Muscle of back (tissue), 13 donors: ENCODE measurements at places on chromosomes 11 and 22.
A peak's percentile ranks its signal among the peaks of the same experiment; 100 is the strongest.

DNA sequence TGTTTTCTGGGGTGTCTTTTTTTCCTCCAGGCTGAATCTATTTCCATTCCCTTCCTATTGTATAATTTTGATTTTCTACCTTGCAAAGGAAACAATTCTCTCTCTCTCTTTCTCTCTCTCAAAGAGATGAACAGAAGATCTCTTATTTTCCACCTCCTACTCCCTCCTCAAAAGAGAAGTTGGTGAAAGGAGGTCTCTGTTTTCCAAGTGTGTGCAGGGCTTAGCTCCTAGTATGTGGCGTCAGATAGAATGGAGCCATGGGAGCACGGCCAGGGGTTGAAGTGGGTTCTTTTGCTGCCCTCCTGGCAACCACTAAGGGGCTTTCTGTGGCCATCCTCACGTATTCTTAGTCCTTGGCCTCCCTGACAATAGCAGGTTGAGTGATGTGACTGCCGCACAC, 480 bp downstream of the TRIM34 start:
- DNase-seq = no peak

GRCh38 chr22:50260801-50261614, 475 bp downstream of the MAPK12 start:
- peak; percentile 63 for DNase-seq

DNA sequence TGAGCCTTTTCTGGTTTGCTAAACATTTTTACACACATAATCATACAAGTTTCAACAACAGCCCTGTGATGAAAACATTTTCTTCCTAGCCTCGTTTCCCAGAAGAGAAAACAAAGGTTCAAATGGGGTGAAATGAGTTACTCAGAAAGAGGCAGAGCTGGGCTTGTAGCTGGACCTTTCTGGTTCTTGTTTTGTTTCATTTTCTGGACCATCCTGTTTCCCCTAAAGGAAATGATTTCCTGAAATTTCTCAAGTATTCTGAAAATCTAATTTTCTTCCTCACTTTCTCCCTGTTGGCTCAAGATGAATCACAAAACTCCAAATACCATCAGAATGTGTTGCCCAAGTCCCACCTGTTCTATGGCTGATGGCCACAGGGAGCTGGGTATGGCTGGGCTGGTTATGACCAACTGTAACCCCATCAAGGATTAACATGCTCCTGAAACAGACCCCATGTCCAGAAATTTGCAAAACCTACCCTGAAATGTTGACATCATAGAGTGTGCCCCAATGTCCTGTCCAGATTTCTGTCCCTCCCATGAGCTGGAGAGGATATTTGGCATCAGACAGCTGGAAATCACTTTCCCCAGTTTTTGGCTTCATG, 6.7 kb upstream of the APOL4 start:
- no peak for DNase-seq

DNA sequence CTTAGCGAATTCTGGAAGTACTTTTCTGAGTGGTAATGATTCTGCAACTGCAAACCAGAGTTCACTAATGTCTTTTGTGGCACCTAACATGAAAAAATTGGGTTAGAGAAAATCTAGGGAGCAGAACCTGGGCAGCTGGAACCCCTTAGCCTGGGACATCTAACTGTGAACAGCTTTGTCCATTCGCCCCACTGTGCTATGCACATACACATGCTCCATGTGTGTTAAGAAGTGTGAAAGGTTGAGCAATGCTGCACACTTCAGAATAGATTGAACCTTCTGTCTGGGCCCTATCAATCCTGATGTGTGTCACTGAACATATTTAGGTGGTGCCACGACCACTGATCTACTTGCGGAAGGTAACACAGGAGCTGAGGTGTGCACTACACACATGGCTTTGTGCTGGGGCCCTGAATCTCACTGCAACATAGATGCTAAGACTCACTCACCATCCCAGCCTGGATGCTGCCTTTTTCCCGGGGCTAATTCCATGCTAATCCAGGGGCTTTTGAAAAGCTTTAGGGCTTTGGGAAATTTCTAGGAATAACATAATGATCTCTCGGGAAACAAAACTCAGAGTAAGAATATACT, 976.2 kb downstream of the NTM start:
- DNase-seq = no peak

GRCh38 chr11:58788355-58789023, 56.0 kb downstream of the GLYATL2 start:
- DNase-seq = peak; percentile 11

DNA sequence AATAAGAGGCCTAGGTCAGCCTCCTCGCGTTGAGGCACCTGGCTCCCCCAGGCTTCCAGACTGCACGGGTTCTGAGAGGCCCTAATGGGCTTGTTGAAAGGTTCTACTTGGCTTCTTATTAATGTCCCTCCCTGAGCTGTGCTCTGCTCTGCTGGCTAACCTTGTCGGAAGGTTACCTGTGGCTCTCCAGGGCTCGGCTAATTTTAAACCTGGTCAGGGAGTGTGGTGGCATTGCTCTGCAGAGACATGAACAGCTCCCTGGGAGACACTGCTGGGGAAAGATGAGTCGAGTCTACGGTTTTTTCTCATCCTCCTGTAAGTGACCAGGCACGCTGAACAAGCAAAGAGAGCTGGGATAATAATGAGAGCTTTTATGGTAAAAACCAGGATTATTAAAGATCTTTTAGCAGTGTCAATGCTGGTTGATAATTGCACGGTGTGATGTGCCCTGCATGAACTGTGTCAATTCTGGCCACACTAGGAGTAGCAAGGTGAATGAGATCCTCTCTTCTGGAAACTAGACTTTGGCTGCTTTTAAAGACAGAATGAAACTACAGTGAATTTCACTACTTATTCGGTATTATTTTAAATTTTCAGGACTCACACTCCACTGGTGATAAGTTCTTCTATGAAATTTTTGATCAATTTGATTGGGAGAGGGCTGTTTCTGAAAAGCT, 70.7 kb downstream of the TEAD1 start:
- peak; percentile 59 for DNase-seq

- no peak for DNase-seq
Observed at GRCh38 chr22:46066691-46067090, 83.6 kb upstream of the PPARA start.

DNA sequence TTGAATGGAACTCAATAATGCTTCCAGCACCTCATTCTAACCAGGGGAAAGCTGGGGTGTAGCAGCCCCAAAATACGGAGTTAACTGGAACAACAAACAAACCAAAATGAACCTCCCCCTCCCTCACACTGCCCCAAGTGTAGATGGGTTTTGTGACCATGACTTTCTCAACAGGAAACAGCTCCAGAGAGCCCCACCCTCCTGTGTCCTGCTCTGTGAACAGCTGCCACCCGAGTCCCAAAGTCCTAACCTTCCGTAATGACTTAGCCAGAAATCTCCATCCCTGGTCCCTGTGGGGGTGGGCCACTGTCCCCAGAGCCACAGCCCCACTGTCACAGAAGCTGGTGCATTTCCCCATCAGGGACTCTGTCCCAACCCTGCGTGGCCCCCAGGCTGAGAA, 155.4 kb downstream of the CRYBB2 start:
- no peak for DNase-seq

DNA sequence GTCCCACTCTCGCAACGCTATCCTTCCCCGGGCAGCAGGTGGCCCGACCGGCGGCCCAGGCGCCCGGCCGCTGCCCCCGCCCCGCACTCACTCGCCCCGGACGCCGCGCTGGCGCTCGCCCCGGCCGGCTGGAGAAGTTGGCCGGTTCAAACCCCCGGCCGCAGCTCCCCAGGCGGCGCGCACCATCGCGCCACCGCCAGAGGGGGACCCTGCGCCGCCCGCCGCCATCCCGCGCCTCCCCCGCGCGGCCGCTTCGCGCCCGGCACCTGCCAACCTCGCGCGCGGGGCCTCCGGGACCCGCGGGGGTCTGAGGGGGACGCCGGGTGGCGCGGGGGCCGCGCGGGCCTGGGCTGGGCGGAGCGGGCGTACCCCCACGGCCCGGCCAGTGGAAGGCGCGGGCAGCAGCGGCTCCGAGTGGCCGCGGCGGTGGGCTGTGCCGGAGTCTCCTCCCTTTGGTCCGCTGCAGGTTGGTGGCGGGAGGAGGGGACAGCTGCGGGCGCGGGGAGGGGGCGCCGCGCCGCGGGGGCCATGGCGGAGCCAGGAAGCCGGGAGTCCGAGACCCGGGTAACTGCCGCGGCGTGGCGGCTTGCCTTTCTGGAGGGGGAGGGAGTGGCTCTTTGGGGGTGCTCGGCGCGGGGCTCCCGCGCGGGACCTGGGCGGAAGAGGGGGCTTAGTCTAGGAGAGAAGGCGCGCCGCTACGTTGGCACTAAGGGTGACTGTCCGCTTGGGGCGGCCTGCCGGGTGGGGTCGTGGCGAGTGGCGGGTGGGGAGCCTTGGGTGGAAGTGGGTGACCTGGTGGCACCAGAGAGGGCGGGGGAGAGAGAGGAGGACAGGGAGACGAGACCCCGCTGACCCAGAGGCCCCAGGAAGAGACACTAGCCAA, at the start of the genes MPST and TST:
Gene MPST (plus strand): TSS at position 434 of the 883 bp plus-strand sequence. CDS start 95 bp downstream, at position 529.
Gene TST (minus strand): TSS at position 139 of the 883 bp plus-strand sequence. CDS start 715 bp downstream, outside the sequence.
- DNase-seq = peak; percentile 81

DNA sequence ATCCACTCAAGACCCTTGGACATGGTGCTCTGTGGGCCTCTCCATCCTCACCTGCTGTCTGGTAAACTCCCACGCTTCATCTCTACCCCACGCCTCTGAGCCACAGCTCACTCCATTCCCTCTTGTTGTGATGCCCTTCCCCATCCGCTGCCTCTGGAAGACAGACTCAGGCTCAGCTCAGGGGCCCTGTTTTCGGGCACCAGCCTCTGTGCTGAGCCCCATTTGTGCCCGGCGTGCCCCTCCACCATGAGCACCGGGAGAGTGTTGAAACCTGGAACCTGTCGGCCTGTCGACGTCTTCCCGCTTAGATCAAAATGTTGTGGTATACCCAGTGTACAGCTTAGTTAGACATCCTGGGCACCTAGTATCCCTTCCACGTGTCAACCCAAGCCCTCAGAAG, 6.5 kb upstream of the SCUBE1 start:
- no peak for DNase-seq

- no peak for DNase-seq
Observed at GRCh38 chr11:111654601-111655000, 52.4 kb downstream of the SIK2 start.

- no peak for DNase-seq
Observed at GRCh38 chr11:126375726-126376125, 20.2 kb downstream of the ST3GAL4 start.

DNA sequence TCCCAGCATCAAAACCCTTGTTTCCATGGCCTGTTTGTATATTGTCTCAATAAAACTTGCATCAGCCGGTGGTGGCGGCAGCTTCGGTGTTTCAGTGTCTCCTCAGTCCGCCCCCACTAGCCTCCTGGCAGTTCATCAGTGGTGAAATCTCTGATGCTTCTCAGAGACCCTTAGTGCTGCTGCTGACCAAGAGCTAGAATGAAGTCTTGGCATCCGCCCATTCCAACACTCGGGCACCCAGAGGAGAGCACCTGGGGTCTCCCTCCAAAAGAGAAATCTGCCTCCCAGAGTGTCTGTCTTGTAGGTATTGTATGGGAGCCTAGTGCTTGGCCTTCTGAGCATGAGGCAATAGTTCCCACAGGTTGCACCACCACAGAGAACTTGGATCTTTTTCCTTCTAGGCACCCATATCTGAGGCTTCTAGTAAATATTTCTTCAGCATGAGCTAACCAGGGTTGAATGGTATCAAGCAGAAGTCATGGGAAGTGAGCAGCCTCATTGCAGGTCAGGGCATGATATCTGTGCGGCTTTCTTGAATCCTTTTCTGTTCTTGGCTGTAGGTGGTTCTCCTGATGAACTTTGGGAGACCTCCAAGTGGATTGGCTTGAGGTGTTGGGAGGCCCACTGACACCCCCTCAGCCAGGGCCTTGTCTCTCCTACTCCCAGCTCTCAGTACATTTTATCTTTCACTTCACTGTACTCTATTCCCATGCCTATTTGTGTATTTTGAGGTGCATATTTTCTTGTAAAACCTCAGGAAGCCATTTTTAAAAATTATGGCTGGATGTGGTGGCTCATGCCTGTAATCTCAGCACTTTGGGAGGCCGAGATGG, 13.2 kb upstream of the AIFM3 start:
- DNase-seq = no peak

GRCh38 chr11:76857781-76858410, 2.8 kb upstream of the ACER3 start:
- no peak for DNase-seq

DNA sequence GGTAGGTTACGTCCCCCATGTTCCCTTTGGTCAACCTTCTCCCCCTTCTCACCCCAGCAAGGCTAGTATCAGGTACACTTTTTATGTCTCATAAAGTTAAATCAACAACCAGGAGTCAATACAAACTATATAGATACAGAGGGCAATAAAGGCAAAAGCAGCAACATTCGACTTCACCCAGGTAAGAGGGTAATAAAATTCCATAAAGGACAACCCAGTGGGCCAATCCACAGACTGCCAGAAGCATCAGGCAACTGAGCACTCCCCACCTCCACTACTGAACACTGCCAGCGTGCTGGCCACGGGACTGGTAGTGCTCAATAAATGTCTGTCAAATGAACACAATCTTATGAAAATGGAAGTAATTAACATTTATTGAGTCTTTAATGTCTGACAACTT, 5.1 kb upstream of the MS4A18 start:
- DNase-seq = no peak

DNA sequence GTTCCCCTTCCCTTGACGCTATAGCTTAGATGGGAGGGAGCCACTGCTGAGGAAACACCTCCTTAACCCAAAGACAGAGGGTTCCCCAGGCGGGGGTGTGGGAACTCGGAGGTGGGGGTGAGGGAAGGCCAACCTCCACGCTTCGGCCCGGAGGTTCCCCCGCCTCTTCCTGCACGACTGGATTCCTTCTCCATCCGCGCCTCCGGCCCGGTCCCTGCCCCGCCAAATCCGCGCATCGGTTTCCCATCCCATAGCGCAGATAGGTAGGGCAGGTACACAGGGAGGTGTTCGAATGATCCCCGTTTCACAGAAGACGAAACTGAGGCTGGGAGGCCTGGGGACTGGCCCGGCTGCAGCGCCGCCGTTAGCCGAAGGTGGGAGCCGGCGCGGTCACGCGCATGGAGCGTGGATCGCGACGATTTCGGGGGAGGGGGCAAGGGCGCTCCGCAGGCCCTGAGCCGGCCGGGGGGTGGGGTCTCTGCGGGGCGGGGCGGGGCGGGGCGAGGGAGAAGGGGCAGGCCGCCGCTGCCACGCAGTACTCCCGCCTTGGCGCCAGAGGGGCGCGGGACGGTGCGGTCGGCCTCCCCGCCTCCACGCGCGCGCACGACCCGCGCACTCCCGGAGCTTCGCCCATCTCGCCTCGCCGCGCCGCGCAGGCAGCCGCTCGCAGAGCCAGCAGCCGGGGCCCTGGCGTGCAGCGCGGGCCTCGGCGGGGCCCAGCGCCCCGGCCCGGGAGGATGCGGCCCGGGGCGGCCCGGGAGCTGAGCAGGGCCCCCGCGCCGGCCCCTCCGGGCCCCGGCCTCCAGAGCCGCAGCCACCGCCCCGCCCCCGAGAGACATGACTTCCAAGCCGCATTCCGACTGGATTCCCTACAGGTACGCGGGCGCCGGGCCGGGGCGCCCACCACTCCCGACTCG, at the start of gene TUB:
Gene TUB (plus strand): TSS at position 538 of the 917 bp plus-strand sequence. CDS start 300 bp downstream, at position 838.
- DNase-seq = peak; percentile 29

- no peak for DNase-seq
Observed at GRCh38 chr11:99383648-99384245, 363.0 kb downstream of the CNTN5 start.

DNA sequence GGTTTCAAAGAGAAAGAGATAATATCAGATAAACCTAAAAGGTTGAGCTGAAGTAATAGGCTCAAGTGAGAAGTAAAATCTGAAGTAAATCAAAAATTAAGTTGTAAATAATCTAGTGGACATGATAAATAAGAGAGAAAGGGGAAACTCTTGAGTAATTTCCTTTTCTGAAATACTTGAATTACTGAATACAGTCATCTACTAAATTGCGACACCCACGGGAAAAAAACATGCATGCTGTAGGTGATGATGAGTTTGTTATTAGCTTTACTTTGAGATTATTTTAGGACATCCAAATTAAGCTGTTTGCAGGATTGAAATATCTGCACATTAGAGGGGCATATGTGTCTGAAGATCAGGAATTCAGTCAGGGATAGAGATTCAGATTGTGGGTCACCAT, 50.0 kb upstream of the CARD18 start:
- DNase-seq = no peak
